ENCODE measurements at places on chromosomes 13 and 19. TPM values are rescaled to one million over a fixed set of nuclear protein-coding genes. Genes with fewer than 3 reads are reported as not detected.

The CYP2S1 gene
- total RNA-seq: 1.3 TPM

The SHISA7 gene
- not detected for total RNA-seq

The MAST1 gene
- total RNA-seq: 3.4 TPM

The KL gene
- total RNA-seq: under 0.01 TPM

The MUC16 gene
- total RNA-seq: not detected

The ZNF69 gene
- total RNA-seq: 12.1 TPM

The RPS28 gene
- total RNA-seq: 276 TPM

The KLK2 gene
- not detected for total RNA-seq

The SLC25A41 gene
- not detected for total RNA-seq

The ZBTB32 gene
- total RNA-seq: not detected

The TBXA2R gene
- total RNA-seq: 2.1 TPM

The FCER2 gene
- total RNA-seq: not detected
